ENCODE measurements at places on chromosomes 5 and 9. TPM values are rescaled to one million over a fixed set of nuclear protein-coding genes. Genes with fewer than 3 reads are reported as not detected.

BOD1 gene
- total RNA-seq = 28.7 TPM

RABL6 gene
- 85.6 TPM for total RNA-seq

FCHO2 gene
- 1.0 TPM for total RNA-seq

CNTFR gene
- not detected for total RNA-seq

WDR38 gene
- not detected for total RNA-seq

PHF24 gene
- total RNA-seq = 0.11 TPM

FREM1 gene
- total RNA-seq = not detected

All from activated CD8-positive, alpha-beta T cell treated with anti-CD3 and anti-CD28 coated beads for 36 hours (primary cell).